RKO (cell line): ENCODE measurements at places on chromosomes 5 and 9.
A peak's percentile ranks its signal among the peaks of the same experiment; 100 is the strongest.

DNA sequence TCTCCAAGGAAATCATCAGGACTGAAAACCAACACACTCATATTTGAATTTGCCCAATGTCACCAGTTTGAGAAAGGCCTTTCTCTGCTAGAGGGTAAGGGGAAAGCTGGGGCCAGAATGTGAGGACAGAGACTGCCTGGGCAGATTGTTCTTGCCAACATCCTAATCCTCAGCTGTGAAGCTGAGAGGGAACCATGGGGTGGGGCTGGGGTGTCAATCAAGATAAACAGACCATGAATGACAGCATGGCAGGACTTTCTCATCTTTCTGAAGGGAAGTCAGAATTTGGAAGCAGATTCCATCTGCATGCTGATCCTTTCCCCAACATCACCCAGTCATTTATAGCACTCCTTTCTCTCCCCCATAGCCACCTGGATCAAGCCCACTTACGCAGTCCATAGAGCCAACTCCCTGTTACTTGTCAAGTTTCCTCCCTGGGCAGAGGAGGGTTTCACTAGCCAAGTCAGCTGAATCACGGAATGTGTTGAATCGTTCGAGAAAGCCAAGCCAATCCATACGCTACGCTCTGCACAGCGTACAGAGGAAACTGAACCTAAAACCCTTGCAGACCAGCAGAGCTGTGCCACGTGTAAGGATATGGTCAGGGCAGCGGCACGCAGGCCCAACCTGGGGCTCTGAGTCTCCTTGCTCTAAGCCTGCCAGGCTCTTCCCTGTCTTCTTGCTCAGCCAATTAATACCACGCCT lies 14.9 kb downstream of the GLDC start:
- no peak for DNase-seq

DNA sequence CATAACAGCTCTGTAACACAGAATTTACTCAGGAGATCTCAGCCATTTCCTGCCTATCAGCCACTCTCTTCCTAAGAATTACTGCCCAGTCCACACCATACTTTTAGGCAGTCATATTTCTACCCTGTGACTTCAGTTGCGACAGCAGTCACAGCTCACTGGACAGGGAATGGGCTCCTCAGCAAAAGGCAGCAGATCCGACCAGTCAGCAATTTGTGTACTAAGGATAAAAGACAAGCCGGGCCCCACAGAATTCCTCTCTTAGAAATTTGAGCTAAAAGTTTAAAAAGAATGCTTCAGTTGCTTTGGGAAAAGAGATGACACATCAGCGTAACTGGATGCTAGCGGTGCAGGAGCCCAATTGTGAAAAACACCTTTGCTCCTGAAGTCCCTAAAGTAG lies 172.1 kb downstream of the ENC1 start:
- DNase-seq, result no peak

DNA sequence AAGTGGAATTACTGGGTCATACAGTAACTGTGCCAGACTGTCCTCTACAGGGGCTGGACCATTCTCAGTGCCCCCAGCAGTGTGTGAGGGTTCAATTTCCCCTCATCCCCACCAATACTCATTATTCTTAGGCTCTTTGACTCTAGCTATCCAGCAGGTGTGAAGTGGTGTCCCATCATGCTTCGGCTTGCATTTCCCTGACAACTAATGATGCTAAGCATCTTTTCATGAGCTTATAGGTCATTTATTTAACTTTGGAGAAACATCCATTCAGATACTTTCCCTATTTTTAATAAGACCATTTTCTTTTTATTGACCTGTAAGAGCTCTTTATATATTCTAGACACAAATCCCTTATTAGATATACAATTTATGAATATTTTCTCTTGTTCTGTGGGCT lies 63.6 kb downstream of the ADAMTS2 start:
- DNase-seq, result no peak

- no peak for DNase-seq
Observed at GRCh38 chr5:176507911-176508310, 29.3 kb downstream of the RNF44 start.

DNA sequence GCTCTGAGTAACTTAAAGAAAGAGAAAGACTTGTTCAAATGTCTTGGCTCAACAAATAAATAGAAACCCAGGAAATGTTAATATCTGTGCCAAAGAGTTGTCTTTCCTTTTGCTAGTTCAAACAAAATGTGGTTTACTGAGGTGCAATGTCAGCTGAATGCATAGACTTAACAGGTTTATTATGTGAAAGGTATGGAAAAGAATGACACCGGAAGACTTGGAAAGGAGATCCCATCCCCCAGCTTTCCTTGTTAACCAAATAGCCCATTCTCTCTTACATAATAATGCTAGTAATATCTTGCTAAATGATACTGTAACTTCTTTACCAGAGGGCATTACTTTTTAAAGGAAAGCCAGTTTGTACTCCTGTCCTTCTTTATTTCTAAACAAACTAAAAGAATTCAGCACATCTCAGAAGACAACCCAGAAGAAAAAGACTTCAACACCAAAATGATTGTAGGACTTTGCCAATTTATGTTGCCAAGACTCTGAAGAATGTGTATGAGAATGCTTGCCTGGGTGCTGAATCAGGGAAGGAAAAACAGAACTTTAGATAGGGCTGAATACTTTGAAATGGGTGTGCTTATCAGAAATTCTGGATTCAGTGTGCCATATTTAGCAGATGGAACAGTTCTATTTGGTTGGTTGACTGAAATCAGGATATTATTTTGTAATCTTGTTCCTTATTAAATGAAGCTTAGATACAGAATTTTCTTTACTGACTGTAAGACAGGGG lies 344.1 kb downstream of the TMEM38B start:
- DNase-seq, result no peak

DNA sequence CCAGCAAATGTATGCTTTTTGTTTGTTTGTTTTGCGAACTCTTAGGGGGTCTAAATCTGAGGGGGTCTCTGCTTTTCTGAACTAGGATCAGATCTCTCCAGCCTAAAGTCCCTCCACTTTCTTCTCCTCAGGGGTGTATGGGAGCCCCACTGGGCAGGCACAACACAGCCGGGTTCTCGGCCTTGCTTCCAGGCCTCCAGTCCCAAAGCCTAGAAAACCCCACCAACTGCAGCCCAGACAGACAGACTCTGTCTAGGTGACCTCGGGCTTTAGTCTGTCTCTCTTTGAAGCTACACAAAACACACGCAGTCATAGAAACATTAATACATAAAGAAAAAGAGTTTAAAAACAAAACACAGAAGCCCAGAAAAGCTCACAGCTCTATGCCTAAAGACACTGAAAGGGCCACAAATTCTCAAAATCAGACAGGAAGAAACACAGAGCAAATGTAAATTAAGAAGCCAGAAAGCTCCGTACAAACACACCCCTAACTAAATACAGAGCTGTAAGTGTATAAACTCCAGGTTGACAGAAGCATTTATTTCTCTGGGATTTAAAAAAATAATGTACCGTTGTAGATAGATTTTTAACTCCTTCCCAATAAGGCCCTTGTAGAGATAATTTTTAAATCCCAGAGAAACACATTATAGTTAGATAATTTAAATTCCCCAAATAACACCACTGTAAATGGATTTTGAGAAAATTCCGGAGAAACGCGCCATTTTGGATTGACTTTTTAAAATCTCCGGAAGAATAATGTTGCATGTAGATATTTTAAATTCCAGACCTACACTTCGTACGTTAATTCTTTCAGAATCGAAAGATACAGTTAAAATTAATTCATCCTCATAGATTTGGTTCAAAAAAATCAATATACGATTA lies 2.0 kb downstream of the PITX1 start:
- DNase-seq, result peak; percentile 46

DNA sequence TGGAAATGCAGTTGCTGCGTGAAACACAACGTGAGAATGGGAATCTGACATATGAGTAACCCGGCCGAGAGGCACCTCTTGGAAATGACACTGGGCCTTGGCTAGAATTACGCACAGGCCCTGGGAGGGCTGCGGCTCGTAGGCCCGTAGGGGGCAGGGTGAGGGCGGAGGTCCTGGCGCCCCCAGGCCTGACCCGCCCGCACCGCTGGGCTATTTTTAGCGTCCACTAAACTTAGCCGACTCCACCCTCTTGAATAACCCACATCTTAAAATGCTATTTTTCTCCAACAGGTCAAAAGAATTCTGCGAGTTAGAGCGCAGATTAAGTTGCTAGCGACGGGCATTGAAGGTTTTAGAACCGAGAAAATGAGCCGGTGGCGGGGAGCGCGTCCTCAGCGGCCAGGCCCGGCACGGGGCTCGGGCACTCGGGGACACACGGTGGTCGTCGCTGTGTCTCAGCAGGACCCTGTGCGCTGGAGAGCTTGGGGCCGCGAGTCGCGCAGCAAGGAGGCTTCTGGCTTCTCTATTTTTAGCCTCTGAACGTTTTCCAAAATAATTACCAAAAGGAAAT lies 168.5 kb downstream of the AUH start:
- peak; percentile 100 for DNase-seq

- no peak for DNase-seq
Observed at GRCh38 chr9:132201139-132201538, 39.3 kb downstream of the NTNG2 start.

DNA sequence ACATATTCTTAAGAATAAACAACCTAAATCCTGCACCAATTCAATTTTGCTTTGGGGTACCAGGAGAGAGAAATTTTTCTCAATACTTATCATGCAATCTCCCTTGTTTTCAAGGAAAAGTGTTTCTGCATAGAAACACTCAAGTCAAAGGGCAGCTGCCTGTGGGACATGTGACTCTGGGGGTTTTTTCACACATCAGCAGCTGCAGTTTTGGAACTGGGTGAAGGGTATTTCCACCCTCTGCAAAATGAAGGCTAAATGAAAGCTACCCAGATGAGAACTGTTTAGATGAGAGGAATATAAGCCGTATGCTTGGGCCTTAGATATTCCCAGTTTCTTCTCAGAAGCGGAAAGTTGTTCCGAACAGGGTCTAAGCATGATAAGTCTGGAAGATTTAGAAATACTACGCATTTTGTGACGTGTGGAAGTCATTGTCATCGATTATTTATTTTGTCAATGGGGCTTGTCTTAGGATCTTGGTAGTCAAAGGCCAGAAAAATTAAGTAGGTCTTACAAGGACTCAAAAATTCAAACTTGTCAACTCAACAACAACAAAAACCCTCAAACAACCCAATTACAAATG lies 64.3 kb upstream of the BOD1 start:
- DNase-seq, result no peak

DNA sequence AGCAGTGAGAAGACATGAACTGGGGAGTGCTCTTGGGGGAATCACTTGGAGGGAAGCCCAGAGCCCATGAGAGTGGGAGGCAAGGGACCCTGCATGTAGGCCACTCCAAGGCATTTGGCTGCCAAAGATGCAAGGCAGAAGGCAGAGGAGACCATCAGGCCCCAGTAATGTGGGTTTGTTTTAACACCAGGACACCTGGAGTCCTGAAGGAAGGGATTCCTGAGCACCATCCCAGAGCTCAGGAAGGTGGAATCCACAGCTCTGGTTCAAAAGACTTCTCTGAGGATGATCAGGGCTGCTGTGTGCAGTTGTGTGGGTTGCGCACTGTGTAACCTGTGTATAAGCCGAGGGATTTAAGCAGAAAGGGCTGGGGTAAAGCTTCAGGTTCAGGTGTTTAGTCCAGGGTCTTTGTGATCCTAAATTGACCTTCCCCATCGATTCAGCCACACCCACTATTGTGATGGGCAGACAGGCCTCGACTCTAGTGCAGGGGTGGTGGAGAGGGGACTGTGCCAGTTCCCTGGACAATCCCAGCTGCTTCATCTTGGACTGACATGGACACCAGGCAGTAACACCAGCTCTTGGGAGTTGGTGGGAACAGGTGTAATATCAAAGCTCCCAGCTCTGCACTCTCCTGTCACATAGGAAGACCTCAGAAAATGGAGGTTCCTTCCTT lies 11.0 kb downstream of the B4GALT7 start:
- no peak for DNase-seq

DNA sequence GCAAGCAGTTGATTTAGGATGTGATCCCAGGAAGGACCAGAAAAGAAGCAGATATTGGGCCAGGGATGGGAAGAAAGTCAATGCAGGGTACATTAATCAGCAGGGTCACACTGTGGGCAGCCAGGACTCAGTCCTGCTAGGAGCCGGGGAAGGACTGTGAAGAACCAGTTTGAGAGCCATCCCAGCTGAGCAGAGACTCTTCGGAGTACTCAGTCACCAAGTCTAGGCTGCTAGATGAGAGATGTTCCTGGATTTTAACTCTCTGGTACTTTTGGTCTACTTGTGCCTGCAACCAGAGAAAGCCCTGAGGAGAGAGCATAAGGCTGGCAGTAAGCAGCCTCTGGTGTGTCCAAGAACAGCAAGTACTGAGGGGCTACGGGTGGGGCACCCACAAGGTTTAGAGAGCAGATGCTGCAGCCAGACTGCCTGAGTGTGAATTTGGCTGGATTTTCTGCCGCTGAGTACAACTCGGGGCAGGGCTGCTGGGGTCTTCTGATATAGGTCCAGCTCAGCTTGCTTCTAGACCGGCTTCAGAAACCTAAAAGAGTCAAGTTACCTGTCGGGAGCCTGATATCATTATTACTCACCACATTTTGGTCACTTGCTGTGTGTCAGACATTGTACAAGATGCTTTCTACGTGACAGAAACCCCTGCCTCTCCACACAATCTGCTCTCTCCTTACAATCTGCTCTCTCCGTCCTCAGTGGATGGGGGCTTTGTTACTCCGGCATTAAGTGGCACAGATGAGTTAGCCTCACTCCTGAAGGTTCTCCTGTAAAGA lies 250.2 kb upstream of the GAS1 start:
- DNase-seq, result no peak

- peak; percentile 77 for DNase-seq
Observed at GRCh38 chr9:19229595-19230354, 718 bp upstream of the DENND4C start.

GRCh38 chr9:135332516-135332915 lies 147.1 kb upstream of the PPP1R26 start:
- DNase-seq, result no peak

- DNase-seq, result no peak
Observed at GRCh38 chr5:174692982-174693422, 31.4 kb upstream of the MSX2 start.

- DNase-seq, result no peak
Observed at GRCh38 chr9:27447031-27447683, 76.9 kb upstream of the IFNK start.

- DNase-seq, result peak; percentile 33
Observed at GRCh38 chr5:148687427-148687826, 33.1 kb upstream of the HTR4 start.

DNA sequence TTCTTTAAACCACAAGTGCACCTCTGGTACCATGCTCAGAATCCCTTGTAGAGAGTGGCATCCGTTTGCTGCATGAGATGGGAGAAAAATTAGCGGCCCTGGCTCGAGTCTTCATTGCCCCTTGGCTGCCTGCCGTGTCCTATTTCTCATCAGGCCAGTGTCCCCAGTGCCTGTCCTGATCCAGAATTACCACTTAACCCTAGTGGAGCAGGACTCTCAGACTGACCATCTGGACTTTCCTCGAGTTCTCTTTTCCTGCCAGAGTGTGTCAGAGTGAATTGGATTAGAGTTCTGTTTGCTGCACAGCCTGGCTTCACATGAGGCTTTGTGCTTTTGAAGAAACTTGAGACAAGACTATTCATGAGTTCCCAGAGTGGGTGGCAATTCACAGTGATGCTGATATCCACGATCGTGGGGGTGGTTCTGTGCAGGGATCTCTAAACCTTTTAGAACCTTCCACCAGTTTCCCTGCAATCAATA lies 92.6 kb downstream of the C9orf152 start:
- no peak for DNase-seq

GRCh38 chr5:147591120-147591519 lies 81.3 kb upstream of the DPYSL3 start:
- no peak for DNase-seq

- DNase-seq, result no peak
Observed at GRCh38 chr5:96474073-96474472, 41.0 kb upstream of the PCSK1 start.

- peak; percentile 30 for DNase-seq
Observed at GRCh38 chr5:111574311-111574710, 62.0 kb upstream of the STARD4 start.
